ENCODE measurements at places on chromosomes 2 and 18.

DNA sequence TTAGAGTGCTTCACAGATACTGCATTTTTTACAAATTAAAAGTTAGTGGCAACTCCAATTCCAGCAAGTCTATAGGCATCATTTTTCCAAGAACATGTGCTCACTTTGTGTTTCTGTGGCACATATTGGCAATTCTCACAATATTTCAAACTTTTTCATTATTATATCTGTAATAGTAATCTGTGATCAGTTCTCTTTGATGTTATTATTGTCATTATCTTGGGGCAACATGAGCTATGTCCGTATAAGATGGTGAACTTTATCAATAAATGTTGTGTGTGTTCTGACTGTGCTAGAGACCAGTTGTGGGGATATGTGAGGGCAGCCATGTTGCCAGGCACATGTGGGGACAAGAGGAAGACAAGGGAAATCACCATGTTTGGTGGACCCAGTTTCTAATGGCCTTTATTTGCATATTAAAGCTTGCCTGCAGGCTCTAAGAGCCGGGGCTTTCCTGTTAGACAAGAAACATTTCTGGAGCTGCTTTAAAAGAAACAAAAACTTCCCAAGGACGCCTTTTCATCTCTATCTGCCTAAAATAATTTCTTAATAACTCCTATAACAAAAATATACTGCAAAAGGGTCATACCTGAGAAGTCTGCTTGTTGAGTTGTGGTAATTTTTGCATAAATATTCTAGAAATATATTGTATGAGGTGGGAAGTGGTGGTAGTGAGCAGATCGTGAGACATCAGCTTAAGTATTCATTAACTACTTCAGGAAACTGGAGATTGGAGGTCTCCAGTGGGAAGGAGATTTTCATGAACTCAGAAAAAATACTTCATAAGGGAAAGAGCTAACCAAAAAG, 37.2 kb downstream of the KYNU start:
- DNase-seq, result no peak

DNA sequence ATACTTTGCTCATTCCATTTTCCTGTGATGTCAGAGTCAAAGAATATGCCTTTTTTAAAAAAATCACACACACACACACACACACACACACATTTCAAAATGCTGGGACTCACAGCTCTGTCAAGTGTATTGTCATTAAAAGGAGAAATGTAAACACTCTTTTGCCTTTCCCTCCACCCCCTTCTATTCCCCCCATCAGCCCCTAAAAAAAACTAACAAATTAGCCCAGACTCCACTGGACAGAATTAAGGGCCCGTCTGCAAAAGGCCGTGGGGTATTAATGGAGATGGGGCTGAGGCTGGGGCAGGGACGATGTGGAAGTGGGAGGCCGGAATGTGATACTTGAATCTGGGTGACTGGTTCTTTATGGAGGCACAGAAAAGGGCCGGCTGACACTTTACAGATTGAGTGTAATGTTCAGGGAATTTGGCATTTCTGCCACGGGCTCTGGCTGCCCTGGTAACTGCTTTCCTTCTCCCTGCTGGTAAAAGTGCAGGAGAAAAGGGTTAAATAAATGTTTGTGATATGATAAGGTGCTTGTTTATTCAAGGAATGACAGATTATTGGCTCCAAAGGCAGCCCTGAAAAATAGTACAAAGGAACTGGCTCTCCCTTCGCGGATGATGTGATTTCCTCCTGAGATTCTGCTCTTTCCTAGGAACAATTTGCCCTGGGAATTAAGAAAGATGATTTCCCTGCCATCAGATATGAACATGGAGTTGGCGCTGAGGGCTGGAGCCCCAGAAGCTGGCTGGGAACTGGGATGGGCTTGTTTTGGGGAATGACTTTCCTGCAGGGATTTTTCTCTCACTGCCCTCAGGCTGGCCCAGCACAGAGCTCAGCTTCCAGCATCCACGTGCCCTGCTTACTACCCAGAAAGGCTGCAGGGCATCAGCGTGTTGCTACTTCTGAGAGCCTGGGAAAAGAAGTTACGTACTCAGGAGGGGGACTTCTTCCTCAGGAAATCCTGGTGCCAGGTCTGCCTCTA, 52.8 kb upstream of the CTAGE1 start:
- no peak for DNase-seq

DNA sequence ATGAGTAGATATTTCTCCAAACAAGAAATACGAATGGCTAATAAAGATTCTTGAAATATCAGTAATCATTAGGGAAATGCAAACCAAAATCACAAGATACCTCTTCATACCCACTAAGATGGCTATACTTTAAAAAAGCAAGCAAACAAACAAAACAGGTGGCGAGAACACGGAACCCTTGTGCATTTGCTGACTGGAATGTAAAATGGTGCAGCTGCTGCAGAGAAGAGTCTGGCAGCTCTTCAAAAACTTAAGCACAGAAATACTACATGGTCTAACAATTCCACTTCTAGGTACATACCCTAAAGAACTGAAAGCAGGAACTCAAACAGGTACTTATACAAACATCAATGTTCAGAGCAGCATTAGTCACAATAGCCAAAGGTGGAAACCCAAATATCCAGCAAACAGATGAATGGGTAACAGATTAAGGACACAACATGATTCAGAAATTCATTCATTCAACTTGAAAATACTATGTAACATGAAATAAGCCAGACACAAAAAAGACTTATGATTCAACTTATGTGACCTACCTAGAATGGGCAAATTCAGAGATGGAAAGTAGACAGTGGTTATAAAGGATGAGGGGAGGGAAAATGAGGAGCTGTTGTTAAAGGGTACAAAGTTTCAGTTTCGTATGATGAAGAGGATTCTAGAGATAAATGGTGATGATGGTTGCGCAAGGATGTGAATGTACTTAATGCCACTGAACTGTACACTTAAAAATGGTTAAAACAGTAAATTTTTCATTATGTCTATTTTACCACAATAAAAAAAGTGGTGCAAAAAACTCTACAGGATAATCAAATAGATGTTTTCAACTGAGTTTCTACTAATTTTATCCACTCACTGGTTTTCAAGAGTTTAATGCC, 26.9 kb upstream of the GPR75 start:
- DNase-seq, result no peak

- DNase-seq, result no peak
These were observed 115.6 kb downstream of the SEPTIN10 start for GRCh38 chr2:109497911-109498870.

DNA sequence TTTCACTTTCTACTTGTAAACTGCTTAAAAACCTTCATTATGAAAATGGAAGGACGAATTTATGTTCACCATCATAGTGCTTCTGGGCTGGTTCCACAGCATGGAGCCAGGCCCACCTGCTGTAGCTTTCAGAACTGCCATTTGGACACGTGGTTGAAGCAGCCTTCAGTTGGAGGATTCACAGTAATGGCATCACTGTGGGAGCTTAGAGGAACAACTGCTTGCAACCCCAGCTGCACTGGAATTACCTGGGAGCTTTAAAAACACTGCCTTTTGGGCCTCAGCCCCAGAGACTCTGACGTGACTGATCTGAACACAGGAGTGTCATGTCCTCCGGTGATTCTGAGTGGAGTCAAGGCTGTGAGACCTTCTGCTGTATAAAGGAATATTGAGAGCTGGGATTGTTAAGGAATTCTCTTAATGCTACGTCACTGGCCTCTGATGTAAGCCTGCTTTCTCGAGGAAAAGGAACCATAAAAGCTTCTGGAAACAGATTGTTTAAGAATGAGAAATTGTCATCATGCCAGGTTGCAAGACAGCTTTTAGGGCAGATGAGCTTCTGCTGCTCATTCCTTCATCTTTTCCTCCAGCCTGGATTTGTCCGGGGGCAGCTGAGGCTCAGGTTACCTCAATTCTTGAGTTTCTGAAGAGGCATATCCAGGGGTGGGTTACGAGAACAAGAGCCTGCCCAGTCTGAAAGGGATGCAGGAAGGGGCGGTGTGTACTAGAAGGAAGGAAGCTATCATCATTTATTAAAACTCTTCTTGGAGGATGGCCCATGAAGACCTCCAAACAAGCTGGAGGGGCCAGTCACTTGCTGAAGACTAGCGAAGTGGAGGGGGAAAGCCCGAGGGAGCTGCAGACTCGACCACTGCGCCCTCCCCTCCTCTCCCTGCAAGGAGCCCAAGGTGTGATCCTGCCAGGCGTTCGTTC, 1.3 kb upstream of the IL1R1 start:
- no peak for DNase-seq

GRCh38 chr2:174673876-174674275, 76.3 kb upstream of the WIPF1 start:
- DNase-seq, result no peak

DNA sequence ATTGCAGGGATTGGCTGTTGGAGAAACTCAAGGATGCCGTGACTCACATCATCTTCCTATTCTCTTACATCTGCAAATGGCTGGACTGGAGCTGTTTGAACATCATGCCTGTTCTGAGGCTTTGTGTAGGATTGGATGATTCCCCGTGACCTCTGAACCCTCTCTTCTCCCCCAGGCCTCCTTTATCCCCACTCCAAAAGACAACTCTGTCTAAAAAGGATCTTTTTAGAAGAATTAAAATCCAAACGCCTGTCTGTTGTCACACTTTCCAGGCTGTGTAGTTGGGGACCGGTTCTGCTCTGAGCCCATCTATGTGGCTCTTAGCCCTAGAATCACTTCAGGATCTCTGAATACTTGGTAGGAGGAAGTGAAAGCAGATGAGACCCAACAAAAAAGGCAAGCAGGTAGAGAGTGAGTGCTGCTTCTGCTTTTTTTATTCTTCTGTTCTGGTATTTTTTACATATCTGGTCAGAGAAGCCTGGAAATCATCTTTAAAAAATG, 565 bp downstream of the SP140 start:
- DNase-seq, result no peak

DNA sequence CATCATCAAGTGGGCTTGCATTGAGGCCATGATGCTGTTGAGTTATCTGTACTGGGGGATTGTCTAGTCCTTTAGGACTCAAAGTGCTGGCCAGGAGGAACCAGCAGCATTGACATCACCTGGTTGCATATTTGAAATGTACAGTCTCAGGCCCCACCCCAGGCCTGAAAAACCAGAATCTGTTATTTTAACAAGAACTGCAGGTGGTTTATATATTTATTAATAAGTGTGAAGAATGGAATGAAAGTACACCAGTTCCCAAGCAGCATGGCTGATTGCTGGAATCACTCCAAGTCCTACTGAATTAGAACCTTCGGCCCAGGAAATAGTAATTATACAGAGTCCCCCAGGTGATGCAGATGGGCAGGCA, 2.8 kb downstream of the IL1F10 start:
- DNase-seq, result no peak

GRCh38 chr2:29360016-29360784, 245.0 kb downstream of the CLIP4 start:
- no peak for DNase-seq

- no peak for DNase-seq
These were observed 271.5 kb downstream of the HRH4 start for GRCh38 chr18:24731981-24732380.

- DNase-seq, result no peak
These were observed 423.4 kb downstream of the RND3 start for GRCh38 chr2:150063931-150064548.

- no peak for DNase-seq
These were observed 72.7 kb upstream of the CCDC68 start for GRCh38 chr18:55031979-55032378.

DNA sequence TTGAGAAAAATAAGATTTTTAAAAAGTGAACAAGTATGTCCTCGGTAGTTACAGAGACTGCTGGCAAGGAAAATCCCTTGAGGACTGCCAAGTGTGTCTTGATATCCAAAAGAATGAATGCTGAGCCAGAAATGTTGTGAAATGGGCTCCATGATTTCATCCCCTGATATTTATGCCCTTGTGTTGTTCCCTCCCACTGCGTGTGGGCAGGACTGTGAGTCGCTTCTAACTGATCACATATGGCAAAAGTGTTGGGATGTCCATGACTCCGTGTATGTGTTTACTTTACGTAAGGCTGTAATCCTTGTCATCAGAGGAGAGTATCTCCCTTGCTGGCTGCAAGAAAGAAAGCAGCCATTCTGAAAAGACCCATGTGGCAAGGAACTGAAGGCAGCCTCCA, 285.1 kb downstream of the SS18 start:
- DNase-seq, result no peak

DNA sequence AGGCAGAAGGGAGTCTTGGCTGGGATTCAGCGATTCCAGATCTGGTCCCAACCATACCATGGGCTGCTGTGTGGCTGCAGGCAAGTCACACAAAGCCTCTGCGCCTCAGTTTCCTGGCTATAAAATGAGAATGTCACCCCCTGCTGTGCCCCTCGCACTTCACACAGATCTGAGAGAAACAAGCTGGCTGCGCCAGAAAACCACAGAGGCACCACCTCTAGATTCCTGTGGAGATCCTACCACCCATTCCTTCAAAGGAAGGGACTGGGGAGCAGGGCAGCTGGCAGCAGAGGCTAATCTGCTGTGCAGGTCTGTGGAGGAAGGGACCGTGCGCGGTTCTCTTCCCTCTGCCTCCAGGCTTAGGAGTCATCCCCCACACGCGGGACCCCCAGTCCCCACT, 19.8 kb downstream of the NEURL3 start:
- no peak for DNase-seq

DNA sequence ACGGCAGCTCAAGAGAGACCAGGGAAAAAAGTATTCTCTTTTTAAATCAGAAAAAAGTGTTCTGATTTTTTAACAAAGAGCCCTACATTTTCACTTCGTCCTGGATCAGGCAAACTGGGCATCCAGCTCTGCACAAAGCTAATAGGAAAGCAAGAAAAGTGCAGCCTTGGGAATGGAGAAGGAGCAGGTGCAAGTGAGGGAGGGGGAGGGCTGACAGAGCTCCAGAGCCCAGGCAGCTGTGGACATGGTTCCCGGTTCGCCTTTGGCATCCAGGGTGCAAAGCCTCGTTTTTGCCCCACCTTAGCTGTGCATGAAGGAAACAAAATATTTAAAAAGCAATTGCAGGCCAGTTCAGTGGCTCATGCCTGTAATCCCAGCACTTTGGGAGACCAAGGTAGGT, 82.2 kb downstream of the FAM124B start:
- no peak for DNase-seq

GRCh38 chr2:73949802-73950201, 23.1 kb downstream of the DGUOK start:
- no peak for DNase-seq

DNA sequence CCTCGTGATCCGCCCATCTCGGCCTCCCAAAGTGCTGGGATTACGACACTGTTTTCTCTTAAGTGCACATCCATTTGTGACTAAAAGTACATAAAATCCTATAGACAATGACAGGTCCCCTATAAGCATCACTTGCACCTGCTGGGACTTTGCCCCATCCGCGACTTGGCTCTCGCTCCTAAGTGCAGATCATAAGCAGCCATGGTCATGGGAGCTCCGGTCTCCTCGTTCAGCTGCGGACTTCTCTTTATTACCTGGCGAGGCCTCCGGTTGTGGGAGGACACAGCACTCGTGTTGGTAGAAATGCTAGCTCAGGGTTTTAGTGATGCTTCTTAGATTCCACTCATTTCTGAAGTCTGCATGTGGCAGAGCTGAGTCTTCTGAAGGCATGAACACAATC, 92.7 kb upstream of the ST6GAL2 start:
- no peak for DNase-seq

DNA sequence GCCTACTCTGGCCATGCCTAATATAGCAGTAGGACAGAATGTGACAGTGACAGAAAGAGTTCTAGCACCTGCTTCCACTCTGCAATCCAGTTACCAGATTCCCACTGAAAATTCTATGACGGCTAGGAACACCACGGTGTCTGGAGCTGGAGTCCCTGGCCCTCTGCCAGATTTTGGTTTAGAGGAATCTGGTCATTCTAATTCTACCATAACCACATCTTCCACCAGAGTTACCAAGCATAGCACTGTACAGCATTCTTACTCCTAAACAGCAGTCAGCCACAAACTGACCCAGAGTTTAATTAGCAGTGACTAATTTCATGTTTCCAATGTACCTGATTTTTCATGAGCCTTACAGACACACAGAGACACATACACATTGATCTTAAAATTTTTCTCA, 45.2 kb upstream of the TTR start:
- no peak for DNase-seq

Data from activated T-cell treated with anti-CD3 and anti-CD28 coated beads, Interleukin-2, amount 50 U/mL, for 24 hours (primary cell).